Activated CD4-positive, alpha-beta T cell treated with anti-CD3 and anti-CD28 coated beads, Interleukin-2, amount 10 ng/mL, durations not matched to agents 7 days and 5 days (primary cell): ENCODE measurements at places on chromosomes 2 and 18.

DNA sequence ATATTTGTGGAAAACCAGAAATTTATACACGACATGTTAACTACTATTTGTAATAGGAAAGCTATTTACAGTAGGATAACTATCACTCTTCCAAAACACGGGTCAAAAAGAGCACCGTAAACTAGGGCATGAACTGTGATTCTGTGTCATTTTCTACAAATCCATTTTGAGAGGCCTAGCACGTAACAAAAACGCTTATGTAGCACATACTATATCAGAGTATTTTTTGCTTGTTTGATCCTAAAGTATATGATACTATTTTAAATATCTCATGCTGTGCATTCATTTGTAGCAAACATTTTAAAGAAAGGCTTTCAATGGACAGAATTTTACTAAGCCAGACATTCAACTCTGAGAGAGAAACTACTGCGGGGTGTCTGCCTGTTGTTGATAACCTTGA, 45.1 kb downstream of the WDFY1 start:
- H3K4me3 ChIP-seq = no peak overlapping the region
- no peak overlapping the region for H3K27ac ChIP-seq
- H3K36me3 ChIP-seq = peaks cover 61% of the 10 kb centered on the region
- no peaks in the 10 kb centered on the region for H3K27me3 ChIP-seq

- no peaks in the 10 kb centered on the region for H3K36me3 ChIP-seq
- no peaks in the 10 kb centered on the region for H3K27me3 ChIP-seq
- H3K4me3 ChIP-seq = no peak overlapping the region
- DNase-seq = no peak
- peaks cover 80% of the 10 kb centered on the region for H3K4me1 ChIP-seq
Observed at GRCh38 chr2:227462462-227462951, 9.4 kb upstream of the AGFG1 start.

DNA sequence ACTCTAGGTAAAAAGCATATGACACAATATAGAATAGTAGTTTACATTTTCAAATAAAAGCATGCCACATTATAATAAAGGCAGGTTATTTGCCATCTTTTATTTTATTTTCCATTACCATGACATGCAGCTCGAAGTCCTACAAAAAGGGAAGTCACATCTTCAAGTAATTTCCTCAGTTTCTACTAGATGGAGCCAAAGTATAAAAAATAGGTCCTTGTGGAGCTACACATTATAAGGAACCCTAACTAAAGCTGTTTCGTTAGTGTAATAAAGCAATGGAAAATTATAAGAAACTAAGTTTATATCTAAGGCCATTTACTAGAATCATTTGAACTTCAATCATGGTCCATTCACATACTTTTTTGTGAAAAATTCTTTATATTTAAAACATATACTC, 674.5 kb downstream of the KCNJ3 start:
- DNase-seq = no peak
- no peaks in the 10 kb centered on the region for H3K4me1 ChIP-seq
- no peaks in the 10 kb centered on the region for H3K27me3 ChIP-seq
- no peaks in the 10 kb centered on the region for H3K36me3 ChIP-seq
- no peak overlapping the region for H3K4me3 ChIP-seq
- H3K27ac ChIP-seq = no peak overlapping the region

- DNase-seq = no peak
- H3K27ac ChIP-seq = no peak overlapping the region
- no peak overlapping the region for H3K4me3 ChIP-seq
- peaks cover 27% of the 10 kb centered on the region for H3K27me3 ChIP-seq
Observed at GRCh38 chr2:127115471-127116199, 8.7 kb upstream of the BIN1 start.

DNA sequence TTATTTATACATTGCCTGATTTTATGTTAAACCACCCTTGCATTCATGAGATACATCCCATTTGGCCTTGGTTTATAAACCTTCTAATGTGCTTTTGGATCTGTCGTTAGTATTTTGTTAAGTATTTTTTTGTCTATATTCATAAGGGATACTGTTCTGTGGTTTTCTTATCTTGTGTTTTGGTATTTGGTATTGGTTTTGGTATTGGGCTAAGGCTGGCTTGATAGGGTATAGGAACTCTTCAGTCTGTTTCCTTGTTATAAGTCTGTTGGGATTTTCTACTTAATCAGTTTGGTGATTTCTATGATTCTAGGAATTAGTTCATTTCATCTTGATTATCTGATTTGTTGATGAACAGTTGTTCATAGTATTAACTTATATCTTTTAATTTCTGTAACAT, 49.2 kb downstream of the RELCH start:
- DNase-seq = no peak
- H3K4me1 ChIP-seq = peaks cover 7% of the 10 kb centered on the region
- no peaks in the 10 kb centered on the region for H3K27me3 ChIP-seq
- H3K4me3 ChIP-seq = no peak overlapping the region
